Ovary (tissue), 10 donors: ENCODE measurements at places on chromosomes 2 and 18. TPM values are rescaled to one million over a fixed set of nuclear protein-coding genes. Genes with fewer than 3 reads are reported as not detected.

FLACC1 gene
- total RNA-seq = 4.4 TPM

ATRAID gene
- 198 TPM for total RNA-seq

DNA sequence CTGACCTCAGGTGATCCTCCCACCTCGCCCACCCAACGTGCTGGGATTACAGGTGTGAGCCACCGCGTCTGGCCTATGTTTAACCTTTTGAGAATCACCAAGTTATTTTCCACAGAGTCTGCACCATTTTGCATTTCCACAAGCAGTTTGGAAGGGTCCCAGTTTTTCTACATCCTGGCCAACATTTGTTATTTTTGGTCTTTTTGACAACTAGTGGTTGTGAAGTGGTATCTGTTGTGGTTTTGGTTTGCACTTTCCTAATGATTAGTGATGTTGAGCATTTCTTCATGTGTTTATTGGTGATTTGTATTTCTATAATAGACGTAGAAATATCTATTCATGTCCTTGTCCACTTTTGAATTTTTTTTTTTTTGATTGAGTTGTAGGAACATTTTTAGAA lies 67.9 kb downstream of the BIRC6 start:
- H3K27ac ChIP-seq = no peak overlapping the region
- no peak overlapping the region for H3K4me3 ChIP-seq
- H3K27me3 ChIP-seq = no peaks in the 10 kb centered on the region

DNA sequence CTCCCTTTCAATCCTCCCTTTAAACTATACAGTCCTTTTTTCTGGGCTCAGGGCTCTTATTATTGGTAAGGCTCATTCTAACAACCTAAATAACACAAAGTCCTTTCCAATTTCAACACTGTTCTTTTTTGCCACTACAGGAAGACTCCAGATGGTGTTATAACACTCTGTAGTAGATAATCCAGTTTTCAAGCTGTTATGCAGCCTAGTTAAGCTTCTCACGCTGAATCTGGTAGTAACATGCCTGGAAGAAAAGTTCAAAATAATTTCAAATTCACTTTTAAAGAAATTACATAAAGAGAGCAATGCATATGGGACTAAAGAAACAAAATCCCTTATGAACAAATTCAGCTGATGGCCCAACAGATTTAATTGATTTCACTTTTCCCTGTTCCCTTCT lies 3.2 kb upstream of the MPP4 start:
- no peak overlapping the region for H3K4me3 ChIP-seq
- H3K27me3 ChIP-seq = no peaks in the 10 kb centered on the region
- DNase-seq = no peak
- no peak overlapping the region for H3K27ac ChIP-seq

GRCh38 chr2:102392942-102393341 lies 30.0 kb upstream of the IL18RAP start:
- H3K27me3 ChIP-seq = no peaks in the 10 kb centered on the region
- no peak overlapping the region for H3K4me3 ChIP-seq
- H3K4me1 ChIP-seq = no peaks in the 10 kb centered on the region
- DNase-seq = no peak
- H3K27ac ChIP-seq = no peak overlapping the region

GRCh38 chr2:134140251-134140661 lies 113.6 kb upstream of the MGAT5 start:
- H3K36me3 ChIP-seq = no peaks in the 10 kb centered on the region
- no peak overlapping the region for H3K4me3 ChIP-seq
- DNase-seq = no peak
- H3K4me1 ChIP-seq = peaks cover 10% of the 10 kb centered on the region

GRCh38 chr18:12872408-12872807 lies 11.6 kb downstream of the PTPN2 start:
- no peak overlapping the region for H3K27ac ChIP-seq
- no peaks in the 10 kb centered on the region for H3K36me3 ChIP-seq

- H3K27me3 ChIP-seq = no peaks in the 10 kb centered on the region
- DNase-seq = no peak
- H3K36me3 ChIP-seq = no peaks in the 10 kb centered on the region
- H3K4me1 ChIP-seq = no peaks in the 10 kb centered on the region
- H3K27ac ChIP-seq = no peak overlapping the region
These were observed 138.9 kb downstream of the SLC39A10 start for GRCh38 chr2:195795879-195796278.

GRCh38 chr2:221943076-221943810 lies 355.6 kb downstream of the PAX3 start:
- H3K27me3 ChIP-seq = no peaks in the 10 kb centered on the region
- no peaks in the 10 kb centered on the region for H3K36me3 ChIP-seq
- peak; percentile 70 for DNase-seq
- H3K4me3 ChIP-seq = no peak overlapping the region
- H3K4me1 ChIP-seq = peaks cover 2% of the 10 kb centered on the region

DNA sequence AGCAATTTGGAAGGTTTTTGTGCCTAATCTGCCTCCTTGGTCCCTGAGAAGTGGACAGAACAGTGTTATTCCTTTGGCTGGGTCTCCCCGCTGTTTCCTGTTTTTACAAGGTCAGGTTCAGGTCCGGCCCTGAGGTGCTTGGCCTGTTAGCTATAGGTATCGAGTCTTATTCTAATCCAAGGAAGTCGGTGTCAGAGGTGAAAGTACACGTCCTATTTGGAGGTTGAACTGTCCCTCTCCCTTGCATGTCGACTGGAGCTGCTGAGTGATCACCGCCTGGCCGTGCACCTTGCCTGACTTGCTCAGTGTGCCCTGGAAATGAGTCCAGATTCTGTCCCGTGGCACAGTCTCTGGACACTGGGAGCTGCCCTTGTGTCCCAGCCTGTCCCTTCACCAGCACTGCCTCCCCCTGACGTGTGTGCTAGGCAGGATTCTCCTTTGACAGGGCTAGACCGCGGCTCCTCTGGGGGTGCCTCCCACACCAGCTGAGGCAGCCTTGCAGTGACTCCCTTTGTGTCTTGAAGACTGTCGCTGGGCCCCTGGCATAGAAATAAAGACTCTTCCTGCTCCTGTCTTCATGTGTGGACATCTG lies 65.7 kb upstream of the RBM44 start:
- peak overlapping the region; percentile 20 for H3K27ac ChIP-seq
- no peaks in the 10 kb centered on the region for H3K27me3 ChIP-seq
- DNase-seq = no peak
- H3K4me3 ChIP-seq = no peak overlapping the region
- peaks cover 9% of the 10 kb centered on the region for H3K4me1 ChIP-seq

DNA sequence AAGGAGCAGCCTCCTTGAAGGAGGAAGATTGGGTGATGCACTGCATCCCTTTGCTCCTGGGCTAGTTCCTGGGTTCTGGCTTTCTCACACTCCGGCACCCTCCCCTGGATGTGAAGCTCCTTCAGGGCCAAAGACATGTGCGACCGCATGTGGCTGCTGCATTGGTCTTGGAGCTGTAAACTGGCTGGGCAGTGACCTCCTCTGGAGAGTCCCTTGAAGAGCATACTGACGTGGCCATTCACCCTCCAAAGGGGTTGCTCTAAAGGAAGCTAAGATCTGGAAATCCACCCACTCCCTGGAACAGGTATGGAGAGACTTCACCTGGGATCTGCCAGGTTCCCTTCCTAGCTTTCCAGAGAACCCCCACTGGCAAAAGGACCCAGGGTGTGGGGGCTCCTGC lies 62.1 kb downstream of the TMEM17 start:
- no peaks in the 10 kb centered on the region for H3K27me3 ChIP-seq
- H3K4me3 ChIP-seq = no peak overlapping the region
- no peaks in the 10 kb centered on the region for H3K36me3 ChIP-seq
- H3K4me1 ChIP-seq = no peaks in the 10 kb centered on the region

DNA sequence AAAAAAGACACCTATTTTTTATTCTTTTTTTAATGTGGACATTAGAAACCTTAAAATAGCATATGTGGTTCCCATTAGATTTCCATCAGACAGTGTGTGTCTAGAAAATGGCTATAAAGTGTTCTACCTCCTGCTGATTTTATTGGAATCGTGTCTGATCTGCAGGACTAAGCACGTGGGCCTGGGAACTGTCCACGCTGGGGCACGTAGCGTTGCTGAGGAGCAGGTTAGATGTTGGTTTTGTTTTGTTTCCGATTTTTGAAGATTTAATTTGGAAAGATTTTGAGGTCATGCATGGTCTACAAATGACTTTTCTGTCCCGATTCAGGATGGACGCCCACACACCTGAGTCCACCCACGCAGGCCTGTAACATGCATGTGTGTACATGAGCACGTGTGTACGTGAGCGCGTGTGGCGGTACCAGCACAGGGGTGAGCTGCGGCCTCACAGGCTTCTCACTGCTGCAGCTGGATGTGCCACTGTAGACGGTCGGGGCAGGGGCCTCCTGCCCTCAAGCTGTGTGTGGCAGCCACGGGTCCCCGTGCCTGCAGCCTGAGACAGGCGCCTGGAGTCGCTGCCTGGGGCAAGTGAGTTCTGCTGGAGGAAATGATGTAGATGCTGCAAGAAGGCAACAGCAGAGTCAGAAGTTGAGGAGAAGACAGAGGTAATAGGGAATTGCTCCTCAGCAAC lies 99.7 kb upstream of the CTDP1 start:
- H3K27ac ChIP-seq = no peak overlapping the region
- no peaks in the 10 kb centered on the region for H3K27me3 ChIP-seq
- peak; percentile 16 for DNase-seq
- H3K36me3 ChIP-seq = no peaks in the 10 kb centered on the region

CBLN2 gene
- not detected for total RNA-seq

GRCh38 chr18:7196421-7196820 lies 34.5 kb upstream of the LRRC30 start:
- no peak overlapping the region for H3K27ac ChIP-seq
- no peak for DNase-seq
- no peaks in the 10 kb centered on the region for H3K4me1 ChIP-seq
- no peaks in the 10 kb centered on the region for H3K27me3 ChIP-seq

GRCh38 chr2:239257511-239257937 lies 143.3 kb downstream of the HDAC4 start:
- no peaks in the 10 kb centered on the region for H3K36me3 ChIP-seq
- no peak overlapping the region for H3K27ac ChIP-seq
- peaks cover 6% of the 10 kb centered on the region for H3K4me1 ChIP-seq
- no peak overlapping the region for H3K4me3 ChIP-seq

- H3K4me3 ChIP-seq = no peak overlapping the region
- H3K27me3 ChIP-seq = no peaks in the 10 kb centered on the region
- no peak overlapping the region for H3K27ac ChIP-seq
- H3K4me1 ChIP-seq = peaks cover 6% of the 10 kb centered on the region
- no peak for DNase-seq
These were observed 19.9 kb downstream of the RBMS1 start for GRCh38 chr2:160473468-160474318.

DNA sequence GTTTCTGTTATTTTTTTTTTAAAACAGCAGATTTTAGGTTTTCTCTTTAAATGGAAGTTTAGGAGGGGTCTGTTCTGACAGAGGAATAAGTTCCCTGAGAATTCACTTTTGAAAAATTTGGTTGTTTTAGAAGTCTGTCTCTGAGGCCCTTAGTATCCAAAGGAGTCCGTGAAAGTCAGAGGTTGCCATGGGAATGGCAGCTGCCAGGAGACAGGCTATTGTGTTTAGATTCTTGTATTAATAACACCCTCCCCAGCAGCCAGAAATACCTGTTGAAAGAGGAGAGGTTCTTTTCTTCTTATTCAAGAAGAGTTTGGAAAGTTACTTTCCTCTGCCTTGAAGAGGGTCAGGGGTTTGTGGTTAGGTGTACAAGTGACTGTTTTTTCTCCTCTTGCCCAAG lies 29.5 kb downstream of the TNP1 start:
- H3K27ac ChIP-seq = no peak overlapping the region
- H3K4me1 ChIP-seq = peaks cover 4% of the 10 kb centered on the region
- H3K36me3 ChIP-seq = no peaks in the 10 kb centered on the region
- H3K4me3 ChIP-seq = no peak overlapping the region
- no peaks in the 10 kb centered on the region for H3K27me3 ChIP-seq
- DNase-seq = no peak

GRCh38 chr2:218826791-218827190 lies 4.8 kb downstream of the PRKAG3 start:
- no peaks in the 10 kb centered on the region for H3K36me3 ChIP-seq
- H3K4me3 ChIP-seq = no peak overlapping the region
- DNase-seq = no peak
- H3K27me3 ChIP-seq = no peaks in the 10 kb centered on the region
- H3K4me1 ChIP-seq = no peaks in the 10 kb centered on the region

DNA sequence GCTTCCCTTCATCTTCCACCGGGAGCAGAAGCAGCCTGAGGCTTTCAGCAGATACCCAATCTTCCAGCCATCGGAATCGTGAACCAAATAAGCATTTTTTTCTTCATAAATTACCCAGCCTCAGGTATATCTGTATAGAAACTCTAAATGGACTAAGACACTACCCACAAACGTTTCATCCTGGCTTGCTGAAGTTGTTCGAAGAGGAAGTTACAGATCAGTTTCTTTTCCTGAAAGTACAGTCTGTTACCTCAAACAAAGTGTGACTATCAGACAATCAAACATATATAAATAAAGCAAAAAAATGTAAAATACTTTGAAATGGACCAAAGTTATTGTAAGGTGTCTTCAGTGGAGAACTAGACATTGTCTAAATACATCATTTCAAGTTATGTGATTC lies 97.9 kb downstream of the MREG start:
- H3K27me3 ChIP-seq = no peaks in the 10 kb centered on the region
- H3K4me1 ChIP-seq = peaks cover 2% of the 10 kb centered on the region
- no peak overlapping the region for H3K27ac ChIP-seq
- no peaks in the 10 kb centered on the region for H3K36me3 ChIP-seq

EPC2 gene
- 25.7 TPM for total RNA-seq

DNA sequence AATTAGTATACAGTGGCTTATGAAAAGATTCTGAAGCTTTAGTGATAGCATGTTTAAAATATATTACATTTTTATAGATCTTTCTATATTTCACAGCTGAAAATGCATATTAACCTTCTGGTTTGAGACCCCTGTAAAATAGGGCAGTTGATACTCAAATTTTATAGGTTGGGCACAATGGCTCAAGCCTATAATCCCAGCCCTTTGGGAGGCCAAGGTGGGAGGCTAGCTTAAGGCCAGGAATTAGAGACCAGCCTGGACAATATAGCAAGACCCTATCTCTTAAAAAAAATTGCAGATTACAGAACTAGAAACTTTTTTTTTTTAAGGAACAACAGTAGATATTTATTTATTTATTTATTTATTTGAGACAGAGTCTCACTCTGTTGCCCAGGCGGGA lies 31.2 kb downstream of the NBEAL1 start:
- no peaks in the 10 kb centered on the region for H3K4me1 ChIP-seq
- no peaks in the 10 kb centered on the region for H3K27me3 ChIP-seq
- no peak overlapping the region for H3K27ac ChIP-seq
- H3K36me3 ChIP-seq = no peaks in the 10 kb centered on the region

AAMP gene
- 86.5 TPM for total RNA-seq

PRKAG3 gene
- not detected for total RNA-seq

SLC38A11 gene
- total RNA-seq = 0.70 TPM

GRCh38 chr2:219199470-219200211 lies 6.9 kb upstream of the ZFAND2B start:
- H3K36me3 ChIP-seq = no peaks in the 10 kb centered on the region
- H3K4me1 ChIP-seq = no peaks in the 10 kb centered on the region
- H3K27me3 ChIP-seq = no peaks in the 10 kb centered on the region
- DNase-seq = no peak

EVA1A gene
- total RNA-seq = 12.2 TPM

DNA sequence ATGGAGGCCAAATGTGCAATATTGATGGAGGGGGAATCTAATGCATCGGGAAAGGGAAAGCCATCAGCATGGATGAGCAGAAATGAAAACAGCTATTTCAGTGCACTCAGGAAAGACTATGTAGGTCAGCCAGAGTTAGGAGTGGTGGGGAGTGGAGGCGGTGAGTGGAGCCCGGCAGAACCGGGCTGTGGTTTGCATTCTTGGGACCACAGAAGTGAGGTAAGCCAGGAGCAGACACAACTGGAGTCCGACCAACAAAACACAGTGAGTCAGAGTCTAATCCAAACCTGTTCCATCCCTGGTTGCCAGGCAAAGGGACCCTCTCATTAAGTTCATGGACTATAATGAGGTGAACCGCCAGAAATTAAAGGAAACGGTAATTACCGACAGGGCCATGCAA lies 61.1 kb upstream of the RAB12 start:
- H3K27ac ChIP-seq = no peak overlapping the region
- H3K4me1 ChIP-seq = no peaks in the 10 kb centered on the region
- DNase-seq = peak; percentile 13
- no peaks in the 10 kb centered on the region for H3K27me3 ChIP-seq
- no peak overlapping the region for H3K4me3 ChIP-seq

REG3A gene
- not detected for total RNA-seq
